SHP77 (cell line): ENCODE measurements at places on chromosomes 2 and 18.

GRCh38 chr2:64768491-64769005 lies 114.8 kb upstream of the SERTAD2 start:
- DNase-seq: no peak

- no peak for DNase-seq
These were observed 173.8 kb upstream of the BCL2L11 start for GRCh38 chr2:110946902-110947301.

DNA sequence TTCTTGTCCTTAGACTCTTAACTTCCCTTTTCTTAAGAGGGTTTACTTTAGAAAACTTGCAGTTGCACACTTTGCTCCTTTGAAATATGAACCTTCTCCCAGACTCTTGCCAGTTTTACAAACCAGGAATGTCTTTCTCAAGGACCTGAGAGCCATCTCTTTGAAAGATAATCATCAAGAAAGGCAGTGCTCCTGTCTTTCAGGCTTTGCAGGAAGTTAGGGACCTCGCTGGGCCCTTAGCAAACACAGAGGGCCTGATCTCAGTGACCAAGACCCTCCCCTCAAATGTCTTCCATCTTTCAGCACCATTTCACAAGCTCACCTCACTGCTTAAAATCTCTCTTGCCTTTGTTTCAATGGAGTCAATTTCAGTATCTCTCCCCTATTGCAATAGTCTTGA lies 32.0 kb upstream of the NYAP2 start:
- no peak for DNase-seq

DNA sequence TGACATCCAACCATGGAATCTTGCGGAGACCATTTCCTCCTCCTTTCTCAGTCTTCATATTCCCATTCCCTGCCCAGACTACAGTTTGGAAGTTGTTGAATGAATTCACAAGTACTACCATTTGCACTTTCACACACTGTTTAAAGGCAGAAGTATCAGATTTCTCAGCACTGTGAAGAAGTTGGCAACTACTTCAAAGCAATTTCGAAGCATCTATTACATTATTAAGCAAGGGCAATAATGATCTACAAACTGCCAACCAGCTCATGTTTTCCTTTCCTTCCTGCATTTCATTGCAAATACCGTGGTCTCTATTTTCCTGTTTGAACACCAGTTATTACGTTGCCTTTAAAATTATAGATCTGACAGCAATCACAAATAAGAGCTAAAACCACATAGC lies 105.5 kb downstream of the IRS1 start:
- no peak for DNase-seq

DNA sequence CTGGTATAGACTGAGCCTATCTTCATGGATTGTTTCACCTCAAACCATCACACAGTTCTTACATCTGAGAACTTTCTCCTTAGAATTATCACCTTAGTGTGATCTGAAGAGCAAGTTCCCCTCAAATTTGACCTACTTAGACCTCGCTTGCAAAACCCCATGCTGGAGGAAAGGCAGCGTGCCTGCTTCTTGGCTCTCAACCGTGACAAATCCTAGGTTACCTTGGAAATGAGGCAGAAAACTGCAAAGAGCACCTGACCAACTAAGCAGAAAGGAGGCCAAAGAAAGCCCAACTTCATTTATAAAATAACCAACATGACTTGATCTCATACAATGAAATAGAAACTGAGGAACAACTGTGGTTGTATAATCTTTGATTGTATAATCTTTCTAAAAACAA lies 146.4 kb downstream of the RAB3GAP1 start:
- DNase-seq: no peak
